ENCODE measurements at places on chromosomes 16 and 17.

GRCh38 chr16:62363501-62363900 is 327.3 kb upstream of the CDH8 start:
- DNase-seq, result no peak

GRCh38 chr17:81417049-81417878 is 22.0 kb downstream of the BAHCC1 start:
- DNase-seq, result no peak

DNA sequence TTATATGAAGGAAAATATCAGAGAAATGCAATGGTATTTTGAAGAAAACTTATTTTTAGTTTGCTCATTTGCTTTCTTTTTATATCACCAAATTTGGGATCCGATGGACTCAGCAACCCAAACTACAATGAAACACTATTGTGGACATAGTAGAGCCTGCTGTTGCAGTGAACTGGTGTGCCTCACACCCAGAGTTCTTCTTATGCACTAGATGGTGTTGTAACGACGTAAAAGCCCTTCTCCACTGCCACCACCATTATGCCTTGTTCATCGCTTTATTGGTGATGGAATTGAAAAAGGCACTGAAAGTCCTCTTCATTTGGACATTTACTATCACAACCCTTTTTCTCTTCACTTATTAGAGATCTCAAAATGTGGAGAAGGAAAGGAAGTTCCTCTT is 381.3 kb downstream of the CDH8 start:
- DNase-seq, result no peak

- no peak for DNase-seq
Observed at GRCh38 chr17:27616414-27616813, 14.6 kb upstream of the LGALS9 start.

GRCh38 chr16:72673118-72673517 is 374.8 kb downstream of the ZFHX3 start:
- no peak for DNase-seq

GRCh38 chr16:35431829-35432663 is 1972.6 kb downstream of the TP53TG3F start:
- DNase-seq, result no peak
